ENCODE measurements at places on chromosomes 7 and 10.

DNA sequence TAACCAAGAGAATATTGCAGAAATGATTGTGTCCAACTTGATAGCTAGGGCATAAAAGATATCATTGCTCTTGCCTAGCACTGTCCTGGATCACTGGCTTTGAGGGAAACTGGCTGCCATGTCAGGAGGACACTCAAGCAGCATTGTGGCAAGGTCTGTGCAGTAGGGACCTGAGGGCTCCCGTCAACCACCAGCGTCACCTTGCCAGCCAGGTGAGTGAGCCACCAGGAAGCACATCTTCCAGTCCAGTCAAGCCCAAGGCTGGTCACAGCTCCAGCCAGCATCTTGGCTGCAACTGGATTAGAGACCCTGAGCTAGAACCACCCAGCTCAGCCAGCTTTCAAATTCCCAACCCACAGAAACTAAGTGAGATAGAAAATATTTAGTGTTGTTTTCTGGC is 392.7 kb downstream of the CALN1 start:
- no peak for DNase-seq

- no peak for DNase-seq
Measured at GRCh38 chr7:23285657-23286646, 13.2 kb upstream of the MALSU1 start.

DNA sequence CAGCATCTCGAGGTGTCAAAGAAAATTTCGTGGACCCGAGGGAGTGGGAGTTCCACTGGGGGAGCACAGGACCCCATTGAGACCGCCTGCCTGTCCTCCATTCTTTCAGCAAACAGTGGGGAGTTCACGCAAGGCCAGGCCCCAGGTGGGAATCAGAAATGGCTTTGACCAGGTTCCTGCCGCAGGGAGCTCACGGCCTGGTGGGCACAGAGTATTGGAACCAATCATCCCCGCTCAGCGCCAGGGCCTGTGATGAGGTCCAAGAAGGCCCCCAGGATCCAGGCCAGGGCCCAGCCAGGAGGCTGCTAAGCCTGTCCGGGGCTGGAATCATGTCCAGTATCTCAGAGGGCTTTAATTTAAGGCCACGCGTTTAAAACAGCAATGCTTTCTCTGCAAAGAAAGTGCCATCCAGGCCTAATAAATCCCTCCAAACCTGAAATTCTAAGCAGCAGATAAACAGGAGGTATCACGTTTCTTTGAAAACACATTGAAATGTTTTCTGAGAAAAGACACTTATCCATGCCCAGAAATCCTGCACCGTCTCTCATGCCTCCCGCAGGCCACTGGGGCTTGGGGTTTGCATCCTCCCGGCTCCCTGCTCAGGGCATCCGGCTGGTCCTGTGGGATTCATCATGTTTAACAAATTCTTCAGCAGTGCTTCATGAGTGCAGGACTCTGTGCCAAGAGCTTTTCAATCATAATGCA is 125.7 kb downstream of the OAT start:
- DNase-seq: no peak

DNA sequence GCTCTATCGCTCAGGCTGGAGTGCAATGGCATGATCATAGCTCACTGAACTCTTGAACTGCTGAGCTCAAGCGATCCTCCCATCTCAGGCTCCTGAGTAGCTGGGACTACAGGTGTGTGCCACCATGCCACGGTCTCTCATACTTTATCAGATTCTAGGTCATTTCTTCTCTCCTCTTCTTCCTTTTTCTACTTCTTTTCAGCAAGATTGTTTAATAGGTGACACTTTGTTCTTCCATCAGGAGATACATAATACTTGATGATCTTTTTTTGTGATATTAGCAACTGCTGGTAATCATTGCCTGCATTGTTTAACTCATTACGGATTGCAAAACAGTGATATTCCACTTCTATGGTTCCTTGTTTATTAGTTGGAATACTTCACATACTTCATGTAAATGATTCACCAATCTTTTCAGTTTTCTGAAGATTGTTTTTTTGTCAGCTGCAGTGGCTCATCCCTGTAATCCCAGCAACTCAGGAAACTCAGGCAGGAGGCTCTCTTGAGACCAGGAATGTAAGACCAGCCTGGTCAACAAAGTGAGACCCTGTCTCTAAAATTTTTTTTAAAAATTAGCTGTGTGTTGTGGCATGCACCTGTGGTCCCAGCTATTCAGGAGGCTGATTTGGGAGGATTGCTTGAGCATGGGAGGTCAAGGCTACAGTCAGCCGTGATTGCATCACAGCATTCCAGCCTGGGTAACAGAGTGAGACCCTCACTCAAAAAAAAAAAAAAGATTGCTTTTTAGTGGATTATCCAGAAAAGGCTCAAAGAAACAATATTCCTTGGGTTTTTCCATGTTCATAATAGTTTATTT is 36.2 kb upstream of the CHST3 start:
- peak; percentile 80 for DNase-seq

- no peak for DNase-seq
Measured at GRCh38 chr10:1163204-1163660, 107.0 kb downstream of the WDR37 start.

GRCh38 chr7:82699773-82700186 is 256.2 kb upstream of the CACNA2D1 start:
- DNase-seq: peak; percentile 70

DNA sequence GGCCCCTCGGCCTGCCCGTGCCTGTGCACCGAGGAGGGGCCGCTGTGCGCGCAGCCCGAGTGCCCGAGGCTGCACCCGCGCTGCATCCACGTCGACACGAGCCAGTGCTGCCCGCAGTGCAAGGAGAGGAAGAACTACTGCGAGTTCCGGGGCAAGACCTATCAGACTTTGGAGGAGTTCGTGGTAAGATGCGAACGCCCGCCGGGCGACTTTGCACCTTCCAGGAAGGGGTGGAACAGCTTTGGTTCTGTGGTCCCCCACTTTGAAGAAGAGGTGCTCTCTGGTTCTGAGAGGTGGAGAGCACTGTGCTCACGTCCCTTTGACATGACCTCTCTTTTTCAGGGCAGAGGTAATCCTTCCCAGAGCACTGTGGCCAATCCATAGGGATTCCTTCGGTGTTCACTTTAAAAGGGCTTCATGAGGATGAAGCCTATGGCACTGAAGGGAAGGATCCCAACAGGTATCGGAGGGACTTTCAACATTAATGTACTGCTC is 2.6 kb downstream of the VWC2 start:
- no peak for DNase-seq

GRCh38 chr7:127245607-127246006 is 7.1 kb downstream of the GRM8 start:
- no peak for DNase-seq

- no peak for DNase-seq
Measured at GRCh38 chr10:17138460-17139042, 8.9 kb upstream of the CUBN start.

DNA sequence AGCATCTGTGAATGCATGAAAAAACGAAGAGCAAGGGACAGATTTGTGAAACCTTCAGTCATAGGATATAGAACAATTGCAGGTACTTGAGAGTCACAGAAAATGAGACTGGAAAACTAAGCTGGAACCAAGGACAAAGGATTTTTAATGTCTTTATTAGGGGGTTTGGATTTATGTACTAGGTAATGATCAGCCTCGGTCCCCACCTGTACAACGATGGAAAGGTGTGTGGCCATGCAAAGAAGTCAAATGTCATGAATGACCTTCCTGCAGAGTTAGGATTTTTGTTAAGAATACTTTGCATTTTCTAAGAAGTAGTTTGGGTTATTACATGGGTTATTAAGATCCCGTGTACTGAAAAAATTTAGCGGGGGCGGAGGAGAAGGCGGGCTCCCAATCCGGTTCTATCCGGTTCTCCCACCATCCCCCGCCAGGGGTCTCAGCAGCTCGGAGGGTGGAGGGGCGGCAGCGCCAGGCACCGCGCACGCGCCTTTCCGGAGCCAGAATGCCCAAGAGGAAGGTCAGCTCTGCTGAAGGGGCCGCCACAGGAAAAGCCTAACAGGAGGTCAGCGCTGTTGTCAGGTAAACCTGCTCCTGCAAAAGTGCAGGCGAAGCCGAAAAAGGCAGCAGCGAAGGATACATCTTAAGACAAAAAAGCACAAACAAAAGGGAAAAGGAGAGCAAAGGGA is 327.5 kb upstream of the PLXDC2 start:
- DNase-seq: peak; percentile 3

Data from iris pigment epithelial cell (primary cell).